ENCODE measurements at places on chromosomes 3 and 15.

- DNase-seq, result no peak
These were observed 4.2 kb downstream of the ARPP21 start for GRCh38 chr3:35643495-35643894.

DNA sequence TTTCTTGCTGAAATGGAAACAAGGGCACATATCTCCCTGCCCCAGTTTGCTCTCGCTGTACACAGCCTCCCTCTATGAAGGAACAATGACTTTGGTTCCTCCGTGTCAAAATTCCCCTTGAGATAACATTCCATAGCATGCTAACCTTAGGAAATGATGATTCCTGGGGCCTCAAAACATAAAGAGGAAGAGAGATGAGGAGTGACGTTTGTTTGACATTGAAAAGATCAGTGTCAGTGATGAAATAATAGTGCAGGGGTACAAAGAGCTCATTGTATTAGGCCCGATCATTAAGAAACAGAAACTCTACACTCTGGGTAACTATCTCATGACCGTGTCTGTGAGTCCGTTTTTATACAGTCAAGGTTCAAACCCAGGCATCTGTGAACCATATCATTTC lies 55.2 kb downstream of the ARNT2 start:
- DNase-seq, result no peak

DNA sequence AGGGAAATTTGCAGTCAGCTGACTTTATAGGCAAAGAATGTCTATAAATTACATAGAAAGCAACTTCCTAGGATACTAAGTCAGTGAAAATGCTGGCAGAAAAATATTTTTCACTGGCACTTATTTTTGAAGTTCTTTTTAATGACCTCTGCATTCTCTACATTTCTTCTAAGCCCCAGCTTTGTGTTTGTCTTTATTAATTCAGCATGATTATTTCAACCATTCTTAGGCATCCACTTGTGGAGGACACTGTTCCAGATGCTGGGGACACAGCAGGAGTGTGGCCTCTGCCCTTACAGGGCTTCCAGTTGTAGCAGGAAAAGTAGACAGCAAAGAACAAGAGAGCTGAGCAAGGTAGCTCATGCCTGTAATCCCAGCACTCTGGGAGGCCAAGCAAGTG lies 15.0 kb downstream of the LRRK1 start:
- DNase-seq, result no peak

GRCh38 chr3:3632449-3632848 lies 166.8 kb upstream of the LRRN1 start:
- no peak for DNase-seq

DNA sequence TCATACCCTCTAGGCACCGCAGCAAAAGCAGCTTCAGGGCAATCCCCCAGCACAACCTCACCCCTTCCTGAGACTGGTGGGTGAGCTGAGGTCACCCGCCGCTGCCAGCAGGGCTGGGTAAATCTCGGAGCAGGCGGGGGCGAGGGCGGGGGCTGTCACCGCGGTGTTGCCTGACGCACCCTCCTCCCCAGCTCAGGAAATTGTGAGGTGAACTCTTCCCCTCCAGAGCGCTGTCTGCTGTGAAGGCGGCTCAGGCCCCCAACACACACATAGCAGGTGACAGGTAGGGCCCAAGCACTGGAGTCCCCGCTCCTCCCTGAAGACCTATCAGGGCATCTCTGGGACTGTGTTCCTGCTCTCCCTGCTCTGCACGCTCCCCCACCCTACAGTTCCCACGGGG lies 30.2 kb upstream of the FURIN start:
- peak; percentile 73 for DNase-seq

Measured in stimulated activated CD4-positive, alpha-beta T cell treated with anti-CD3 and anti-CD28 coated beads, Interleukin-1b, Interleukin-23, amount 100 ng/mL, for 1 hour (primary cell).